ENCODE measurements at places on chromosomes 2 and 18. TPM values are rescaled to one million over a fixed set of nuclear protein-coding genes. Genes with fewer than 3 reads are reported as not detected.

DNA sequence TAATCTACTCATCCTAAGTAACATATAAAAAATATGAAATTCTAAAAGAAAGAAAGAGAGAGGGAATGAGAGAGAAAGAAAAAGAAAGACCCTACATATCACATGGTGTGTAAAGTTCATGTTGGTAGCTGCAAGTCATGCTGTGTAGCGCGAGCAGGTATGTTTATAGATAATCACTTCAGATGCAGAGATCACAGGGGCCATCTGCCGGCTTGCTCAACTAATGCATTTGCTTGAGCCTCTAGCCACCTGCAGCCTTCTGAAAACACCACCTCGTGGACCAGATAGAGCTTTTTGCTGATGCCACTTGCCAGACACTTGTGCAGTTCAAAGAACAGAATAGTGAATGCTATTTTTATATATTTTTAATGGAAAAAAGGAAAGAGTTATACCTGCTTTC is 37.6 kb downstream of the CDH7 start:
- DNase-seq, result no peak

- no peak for DNase-seq
These were observed 16.4 kb upstream of the RBM44 start for GRCh38 chr2:237782181-237782580.

DNA sequence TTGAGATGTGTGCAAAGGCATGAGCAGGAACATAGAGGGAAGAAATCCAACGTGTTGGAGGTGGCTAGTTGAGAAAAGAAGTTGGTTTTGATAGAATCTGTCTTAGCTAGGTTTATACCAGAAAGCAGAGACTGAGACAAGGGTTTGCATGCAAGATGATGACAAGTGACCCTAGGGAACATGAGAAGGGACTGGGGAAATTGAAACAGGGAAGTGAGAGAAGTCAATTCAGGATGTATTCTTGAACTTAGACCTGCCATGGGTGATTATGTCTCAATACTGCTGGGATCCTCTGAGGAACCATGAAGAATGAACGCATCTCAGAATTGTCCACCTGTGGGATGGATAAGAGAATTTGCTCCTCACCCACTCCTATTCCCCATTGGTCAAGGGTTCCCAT is 20.5 kb downstream of the IL36A start:
- no peak for DNase-seq

DNA sequence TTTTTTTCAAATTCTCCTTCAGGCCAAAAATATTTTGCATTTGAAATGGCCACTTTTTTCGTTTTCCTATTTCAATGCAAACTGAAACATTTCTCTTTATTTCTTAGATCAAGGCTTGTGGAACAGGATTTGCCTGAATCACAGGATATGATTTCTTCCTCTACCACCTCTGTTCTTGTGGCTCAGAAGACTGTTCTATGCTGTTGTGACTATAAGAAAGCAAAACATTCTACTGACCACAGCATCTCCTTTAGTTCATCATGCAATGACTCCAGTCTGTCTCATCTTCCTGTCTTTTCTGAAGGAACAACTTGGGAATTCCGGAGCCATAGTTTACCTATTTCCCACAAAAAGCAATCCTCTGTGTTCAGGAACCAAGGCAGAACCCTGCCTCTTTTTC is 16.2 kb upstream of the ZNF512 start:
- DNase-seq, result no peak

GRCh38 chr2:221518935-221519625 is 53.0 kb downstream of the EPHA4 start:
- no peak for DNase-seq

GRCh38 chr2:47035615-47036488 is 119.3 kb downstream of the STPG4 start:
- DNase-seq, result no peak

- DNase-seq, result no peak
These were observed 20.3 kb upstream of the NPAS2 start for GRCh38 chr2:100799686-100800085.

DNA sequence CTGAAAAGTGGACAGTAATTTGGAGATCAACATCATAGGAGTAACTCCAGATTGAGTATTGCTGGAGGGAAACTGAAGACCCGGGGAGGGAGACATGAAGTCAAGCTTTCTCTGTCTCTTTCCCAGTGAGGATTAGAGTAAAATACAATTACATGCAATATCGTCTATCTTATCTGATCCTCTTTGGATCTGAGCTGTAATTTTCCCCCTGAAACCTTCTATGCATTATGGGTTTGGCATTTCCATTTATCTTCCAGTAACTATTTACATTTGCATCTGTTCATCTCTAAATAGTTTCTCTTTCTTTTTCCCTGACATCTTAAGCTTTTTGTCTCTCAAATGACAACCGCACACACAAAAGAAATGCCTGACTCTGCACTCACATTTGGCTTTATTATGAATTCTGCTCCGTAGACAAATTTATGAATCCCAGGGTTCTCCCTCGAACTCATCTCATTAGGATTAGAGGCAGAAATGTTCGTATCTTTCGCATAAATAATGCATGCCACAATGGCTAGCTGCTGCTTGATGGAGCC is 113.1 kb downstream of the SPP2 start:
- no peak for DNase-seq

GRCh38 chr2:55105456-55105855 is 55.2 kb upstream of the RTN4 start:
- DNase-seq, result no peak

MARCHF4 gene
- polyA plus RNA-seq, result 0.04 TPM

DNA sequence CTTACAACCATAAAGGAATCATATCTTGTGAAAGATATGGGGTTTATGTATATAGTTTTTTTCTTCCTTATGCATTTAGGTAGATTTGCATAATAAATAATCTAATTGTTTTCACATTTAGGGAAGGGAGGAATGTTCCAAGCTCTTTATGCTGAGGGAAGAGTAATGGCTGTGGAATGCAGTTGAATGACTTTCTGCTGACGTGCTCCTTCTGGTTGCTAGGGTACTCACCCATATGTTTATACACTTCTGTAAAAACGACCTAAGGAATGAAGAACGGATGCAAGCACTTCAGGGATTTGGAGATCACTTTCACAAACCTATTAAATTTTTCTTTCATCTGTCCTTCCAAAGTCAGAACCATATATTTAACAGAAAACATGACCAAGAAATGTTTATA is 29.2 kb upstream of the PPP4R1 start:
- DNase-seq, result peak; percentile 95

DHX57 gene
- polyA plus RNA-seq, result 16.8 TPM

- no peak for DNase-seq
These were observed 62.6 kb upstream of the ZNF397 start for GRCh38 chr18:35178260-35178659.

GRCh38 chr2:37377187-37377532 is 32.7 kb downstream of the QPCT start:
- peak; percentile 80 for DNase-seq

DNA sequence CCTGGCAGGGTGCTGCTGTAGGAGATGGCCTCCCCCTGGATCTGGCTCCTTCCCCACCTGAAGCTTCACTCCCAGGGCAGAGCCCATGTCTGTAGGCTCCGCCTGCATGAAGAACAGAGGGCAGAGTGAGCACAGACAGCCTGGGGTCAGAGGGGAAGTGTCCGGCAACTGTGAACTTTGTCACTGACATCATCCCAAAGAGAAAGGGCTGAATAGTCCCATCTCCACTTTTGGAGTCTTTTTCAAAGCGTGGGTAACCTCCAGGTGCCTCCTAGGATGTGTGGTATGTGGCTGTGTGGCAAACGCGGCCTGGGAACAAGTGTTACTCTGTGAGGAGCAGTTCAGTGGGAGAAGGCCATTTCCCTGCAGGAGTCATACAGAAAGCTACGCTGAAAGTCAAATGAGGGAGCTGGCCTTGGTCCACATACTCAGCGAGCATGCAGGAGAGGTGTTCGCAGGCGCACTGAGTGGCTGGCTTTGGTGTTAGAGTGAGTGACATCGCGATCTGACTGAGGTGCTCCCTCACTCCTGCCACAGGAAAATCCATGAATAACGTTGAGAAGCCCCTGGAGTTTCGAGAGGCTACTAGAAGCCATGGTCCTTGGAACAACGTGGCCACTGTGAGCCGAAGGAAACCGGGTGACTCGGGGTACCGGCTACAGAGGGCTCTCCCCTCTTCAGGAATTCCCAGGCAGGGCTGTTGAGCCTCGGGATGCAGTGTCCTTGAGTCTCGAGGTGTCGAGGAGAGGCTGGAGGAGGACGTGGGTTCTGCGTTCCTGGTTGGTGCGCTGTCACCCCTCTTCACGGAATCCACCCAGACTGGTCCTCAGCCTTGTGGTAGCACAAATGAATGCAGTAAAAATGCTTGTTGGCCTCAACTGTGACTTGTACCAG is 54.7 kb downstream of the CABLES1 start:
- no peak for DNase-seq

- no peak for DNase-seq
These were observed 131.7 kb upstream of the FSHR start for GRCh38 chr2:49286045-49286444.

CD8B2 gene
- 0.04 TPM for polyA plus RNA-seq

GRCh38 chr2:20698916-20699613 is 32.1 kb downstream of the GDF7 start:
- DNase-seq, result no peak

DNA sequence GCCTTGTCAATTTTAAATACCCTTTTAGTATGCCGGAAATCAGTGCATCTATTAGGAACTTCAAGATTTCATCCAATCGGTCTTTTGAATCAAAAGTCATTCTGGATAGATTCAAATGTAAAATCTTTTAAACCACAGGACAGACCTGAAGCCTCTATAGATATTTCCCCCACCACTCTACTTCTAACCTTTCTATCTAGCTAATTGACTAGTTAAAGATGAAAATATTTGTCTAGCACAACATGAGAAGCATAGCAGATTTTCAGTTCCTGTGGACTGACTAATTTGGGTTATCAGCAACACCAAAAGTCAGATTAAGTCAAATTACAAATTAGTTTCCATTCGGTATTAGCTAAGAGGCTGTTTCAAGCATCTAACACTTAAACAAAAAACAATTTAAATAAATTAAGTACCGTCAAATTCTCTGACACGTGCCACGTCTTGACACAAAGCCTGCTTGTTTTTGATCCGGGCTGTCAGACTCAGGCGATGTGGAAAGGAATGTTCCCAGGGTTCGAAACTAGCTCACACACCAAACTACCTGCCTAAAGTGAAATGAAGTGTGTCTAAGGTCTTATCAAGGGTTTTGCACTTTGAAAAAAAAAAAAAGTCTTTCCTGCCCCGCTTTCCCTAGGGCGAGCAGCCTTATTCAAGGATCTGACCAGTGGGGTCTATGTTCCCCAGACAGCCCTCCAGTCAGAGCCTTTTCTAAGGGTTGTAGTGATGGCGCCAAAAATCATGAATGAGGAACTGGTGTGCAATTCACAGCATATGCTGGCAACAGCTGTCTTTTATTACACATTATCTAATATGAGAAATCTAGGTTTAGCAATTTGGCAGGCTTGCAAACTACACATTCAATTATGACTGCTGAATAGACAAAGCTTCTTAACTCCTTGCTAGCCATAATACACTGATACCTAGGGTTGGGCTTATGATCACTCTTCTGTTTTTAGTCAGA is 4.7 kb downstream of the CYTIP start:
- no peak for DNase-seq

TP53I3 gene
- polyA plus RNA-seq, result 36.3 TPM

GRCh38 chr2:198630384-198630783 is 826.0 kb downstream of the PLCL1 start:
- no peak for DNase-seq

- no peak for DNase-seq
These were observed 4.9 kb upstream of the CNDP1 start for GRCh38 chr18:74529378-74529777.

DNA sequence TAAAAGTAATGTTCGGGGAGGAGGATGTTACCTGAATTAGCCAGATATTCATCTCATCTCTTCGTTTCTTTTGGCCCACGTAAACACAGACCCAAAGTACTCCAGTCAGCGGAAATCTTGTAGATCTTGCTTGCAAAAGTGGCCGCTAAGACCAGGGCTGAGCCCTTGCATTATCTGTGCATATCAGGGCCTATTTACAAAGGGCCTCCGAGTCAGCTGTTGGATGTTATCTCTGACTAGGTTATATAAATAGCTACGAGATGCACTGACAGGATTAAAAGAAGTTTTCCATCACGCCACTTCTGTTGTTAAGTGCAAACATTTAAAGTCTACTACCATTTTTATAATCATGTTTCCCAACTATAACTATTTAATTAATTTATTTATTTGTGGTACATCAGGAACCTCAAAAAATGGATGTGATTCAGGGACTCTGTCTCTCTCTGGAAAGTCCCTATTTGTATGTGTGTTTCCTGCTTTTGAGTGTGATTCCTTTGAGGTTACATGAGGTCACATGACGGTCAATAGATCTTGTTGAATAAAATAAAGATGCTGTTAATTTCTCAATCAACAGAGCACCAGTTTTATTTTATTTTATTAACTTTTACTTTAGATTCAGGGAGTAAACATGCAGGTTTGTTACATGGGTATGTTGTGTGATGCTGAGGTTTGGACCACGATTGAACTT is 46.8 kb upstream of the MBOAT2 start:
- no peak for DNase-seq

DNA sequence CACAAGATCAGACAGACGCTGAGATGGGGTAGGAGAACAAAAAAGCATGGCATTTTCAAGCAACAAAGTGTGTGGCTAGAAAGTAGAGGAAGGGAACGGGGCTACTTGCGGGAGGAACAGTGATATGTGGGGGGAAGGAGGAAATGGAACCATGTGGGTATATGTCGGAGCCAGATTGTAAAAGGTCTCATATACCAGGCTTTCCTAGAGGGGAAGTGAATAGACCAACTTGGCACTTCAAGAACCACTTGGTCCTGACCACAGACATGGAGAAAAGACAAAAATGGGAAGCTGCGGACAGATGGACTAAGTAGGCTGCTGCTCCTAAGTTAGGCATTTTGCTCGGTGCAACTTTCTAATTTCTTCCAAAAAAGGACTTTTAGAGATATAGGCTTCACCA is 196.0 kb downstream of the DCC start:
- no peak for DNase-seq
